Activated CD4-positive, alpha-beta T cell treated with anti-CD3 and anti-CD28 coated beads, Interleukin-2, amount 50 U/mL, for 48 hours (primary cell): ENCODE measurements at places on chromosomes 1 and 21.
A peak's percentile ranks its signal among the peaks of the same experiment; 100 is the strongest.

- DNase-seq = no peak
Measured at GRCh38 chr1:93690921-93691789, 9.5 kb upstream of the BCAR3 start.

- no peak for DNase-seq
Measured at GRCh38 chr1:36796106-36796590, 238.2 kb downstream of the GRIK3 start.

- DNase-seq = no peak
Measured at GRCh38 chr21:15498455-15498854, 231.3 kb upstream of the USP25 start.

DNA sequence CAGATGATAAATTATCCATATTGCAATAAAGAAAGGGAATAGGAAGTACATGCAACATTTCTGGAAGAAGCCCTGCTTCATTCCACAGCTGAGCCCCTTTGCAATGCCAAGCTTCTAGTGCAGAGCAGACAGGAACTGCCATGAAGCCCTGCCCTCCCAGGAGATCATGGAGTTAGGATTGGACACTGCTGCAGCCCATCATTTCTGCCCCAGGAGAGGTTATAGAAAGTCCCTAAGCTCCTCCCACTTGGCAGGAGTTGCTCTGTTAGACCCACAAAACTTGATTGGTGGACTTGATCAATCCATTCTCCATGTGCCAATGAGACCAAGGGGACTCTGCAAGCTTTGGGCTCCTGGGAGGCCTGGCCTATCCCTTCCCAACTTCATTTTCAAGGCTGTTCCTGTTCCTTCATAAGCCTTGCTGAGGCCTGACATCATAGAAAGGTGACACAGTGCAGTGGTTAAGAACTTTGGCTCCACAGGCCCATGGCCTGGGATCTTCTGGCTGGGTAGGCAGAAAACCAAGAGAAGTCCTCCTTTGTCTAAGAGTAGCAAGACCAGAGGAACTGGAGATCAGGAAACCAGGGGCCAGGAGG, 1.3 kb upstream of the LAPTM5 start:
- peak; percentile 62 for DNase-seq

GRCh38 chr1:221774054-221774842, 32.4 kb upstream of the DUSP10 start:
- DNase-seq = no peak
